ENCODE measurements at places on chromosomes 7 and 10. TPM values are rescaled to one million over a fixed set of nuclear protein-coding genes. Genes with fewer than 3 reads are reported as not detected.

- peak overlapping the region; percentile 14 for H3K4me3 ChIP-seq
- DNase-seq = no peak
- peaks cover 9% of the 10 kb centered on the region for H3K4me1 ChIP-seq
- H3K27ac ChIP-seq = no peak overlapping the region
Observed at GRCh38 chr10:24237801-24238395, 29.0 kb downstream of the KIAA1217 start.

DNA sequence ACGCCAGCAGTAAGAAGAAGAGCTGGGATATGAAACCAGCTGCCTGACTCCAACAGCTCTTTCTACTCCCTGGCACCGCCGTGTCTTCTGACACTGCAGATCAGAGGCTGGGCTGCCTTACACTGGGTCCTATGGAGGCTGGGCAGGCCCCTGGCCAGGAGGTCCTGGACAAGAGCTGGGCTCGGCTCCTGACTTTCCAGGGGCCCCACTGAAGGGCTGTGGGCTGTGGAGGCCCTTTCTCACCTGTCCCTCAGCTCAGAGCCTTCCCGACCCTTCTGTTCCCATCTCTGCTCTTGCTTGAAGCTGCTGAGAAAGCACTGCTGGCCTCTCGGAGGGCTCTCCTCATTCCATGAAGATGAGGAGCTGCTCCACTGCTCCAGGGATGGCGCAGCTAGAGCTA, 85.9 kb upstream of the UNC5B start:
- H3K36me3 ChIP-seq = no peaks in the 10 kb centered on the region
- no peak for DNase-seq
- H3K27ac ChIP-seq = no peak overlapping the region
- no peak overlapping the region for H3K4me3 ChIP-seq
- no peaks in the 10 kb centered on the region for H3K27me3 ChIP-seq
- H3K4me1 ChIP-seq = no peaks in the 10 kb centered on the region

GRCh38 chr10:67914777-67915340, 30.4 kb downstream of the SIRT1 start:
- no peak for DNase-seq
- no peaks in the 10 kb centered on the region for H3K27me3 ChIP-seq
- H3K27ac ChIP-seq = no peak overlapping the region
- no peaks in the 10 kb centered on the region for H3K4me1 ChIP-seq

DNA sequence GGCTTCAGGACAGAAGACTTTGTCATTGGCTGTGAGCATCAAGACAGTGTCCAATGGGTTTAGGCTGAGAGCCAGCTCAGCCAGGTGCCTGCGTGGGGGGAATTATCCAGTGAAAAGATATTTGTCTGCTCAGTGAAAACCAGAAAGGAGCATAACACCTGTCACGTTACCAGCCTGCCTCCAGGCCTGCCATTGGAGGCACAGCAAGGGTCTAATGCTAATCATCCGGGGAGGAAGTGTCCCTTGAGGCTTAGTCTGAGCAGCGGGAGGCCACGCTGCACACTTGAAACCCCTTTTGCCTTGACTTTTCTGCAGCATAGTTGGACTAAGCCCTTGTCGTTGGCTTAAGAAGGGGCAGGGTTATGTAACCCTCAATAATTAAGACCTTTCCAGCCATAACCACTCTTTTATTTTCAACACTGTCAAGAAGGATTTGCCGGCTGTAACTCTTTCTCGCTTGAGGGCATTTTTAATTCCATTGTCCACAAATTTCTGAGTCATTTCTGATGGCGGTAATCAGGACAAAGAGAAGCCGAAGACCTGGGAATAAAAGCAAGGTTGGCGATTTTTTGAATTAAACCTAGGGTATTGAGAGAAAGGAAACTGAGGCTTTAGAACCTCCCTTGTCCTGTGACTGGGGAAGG, 639.6 kb upstream of the FOXK1 start:
- H3K36me3 ChIP-seq = no peaks in the 10 kb centered on the region
- DNase-seq = no peak
- no peak overlapping the region for H3K27ac ChIP-seq
- no peak overlapping the region for H3K4me3 ChIP-seq
- no peaks in the 10 kb centered on the region for H3K27me3 ChIP-seq

GRCh38 chr10:36188080-36188453, 546.0 kb upstream of the FZD8 start:
- peaks cover 7% of the 10 kb centered on the region for H3K4me1 ChIP-seq
- DNase-seq = no peak
- H3K36me3 ChIP-seq = no peaks in the 10 kb centered on the region

The UMAD1 gene
- 15.3 TPM for total RNA-seq

GRCh38 chr10:89837165-89838043, 136.0 kb downstream of the KIF20B start:
- H3K4me1 ChIP-seq = peaks cover 9% of the 10 kb centered on the region
- no peaks in the 10 kb centered on the region for H3K36me3 ChIP-seq
- DNase-seq = peak; percentile 67

The ANXA8 gene
- not detected for total RNA-seq
